Globus pallidus (tissue), 1 donor: ENCODE measurements at places on chromosomes 3 and 15.

DNA sequence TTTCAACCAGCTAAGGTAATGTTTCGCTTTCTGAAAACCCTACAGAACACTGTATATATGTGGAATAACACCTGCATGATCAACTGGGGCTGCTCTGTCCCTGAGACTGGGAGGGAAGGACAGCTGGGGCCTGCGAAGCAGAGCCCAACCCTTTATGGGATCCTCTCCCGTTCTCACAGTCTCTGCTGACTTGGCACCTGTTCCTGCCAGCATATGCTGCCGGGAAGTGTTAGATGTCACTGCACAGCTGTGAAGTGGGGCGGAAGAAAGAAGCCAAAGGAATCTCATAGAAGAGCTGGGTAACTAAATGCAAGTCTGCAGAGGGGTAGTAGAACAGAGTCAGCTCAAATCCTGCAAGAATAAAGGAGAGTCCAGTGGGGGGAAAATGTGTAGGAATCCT lies 29.6 kb downstream of the LRRC3B start:
- no peak for DNase-seq

- no peak for DNase-seq
Observed at GRCh38 chr3:36488077-36488789, 107.9 kb downstream of the STAC start.

GRCh38 chr15:78243058-78243457 lies 8.7 kb upstream of the ACSBG1 start:
- DNase-seq, result no peak

DNA sequence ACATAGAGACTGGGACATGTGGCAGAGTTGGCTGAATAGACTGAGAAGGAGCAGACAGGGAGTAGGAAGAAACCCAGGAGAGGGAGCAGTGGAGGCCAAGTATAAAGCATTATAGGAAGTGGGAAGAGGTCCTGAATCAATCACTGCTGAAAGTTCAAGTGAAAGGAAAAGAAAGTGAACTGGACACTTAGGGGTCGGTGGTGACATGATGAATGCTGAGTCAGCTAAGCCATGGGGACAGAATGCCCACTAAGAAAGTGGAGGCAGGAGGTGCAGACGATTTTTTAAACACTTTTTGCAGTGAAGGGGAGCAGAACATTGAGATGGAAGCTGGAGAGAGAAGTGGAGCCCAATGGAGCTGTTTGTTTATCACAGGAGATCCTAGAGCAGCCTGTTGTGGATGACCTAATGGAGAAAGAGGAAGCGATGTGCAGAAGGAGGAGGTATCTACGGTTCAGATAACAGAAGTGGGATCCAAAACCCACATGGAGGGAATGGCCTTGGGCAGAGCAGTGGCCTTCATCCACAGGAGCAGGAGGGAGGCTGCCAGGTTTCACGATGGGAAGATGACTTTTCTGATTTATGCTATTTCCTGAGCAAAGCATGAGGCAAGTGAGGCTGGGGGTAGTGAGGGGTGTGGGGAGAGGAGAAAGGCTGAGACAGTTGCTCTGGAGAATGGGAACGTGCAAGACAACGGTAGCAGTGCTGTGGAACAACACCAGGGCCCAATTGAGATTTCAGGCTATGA lies 208.2 kb downstream of the RPLP1 start:
- DNase-seq, result no peak

DNA sequence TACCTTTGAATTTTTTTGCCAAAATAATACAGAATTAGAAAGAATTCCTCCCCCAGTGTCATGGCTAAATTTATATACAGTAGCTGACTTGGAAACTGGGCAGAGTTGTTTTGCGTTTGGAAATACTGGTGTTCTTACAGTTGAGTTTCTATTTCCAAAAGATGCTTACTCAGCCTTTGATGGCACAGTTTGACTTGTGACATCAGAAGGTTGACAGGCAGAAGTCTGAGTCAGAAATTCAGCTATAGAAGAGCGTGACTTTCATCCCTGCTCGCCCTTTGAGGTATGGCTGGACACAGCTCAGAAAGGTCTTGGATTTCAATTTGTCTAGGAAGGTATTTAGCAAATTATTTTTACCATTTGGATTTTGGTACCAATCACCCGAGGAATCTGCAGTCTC lies 175.8 kb downstream of the VGLL4 start:
- no peak for DNase-seq

DNA sequence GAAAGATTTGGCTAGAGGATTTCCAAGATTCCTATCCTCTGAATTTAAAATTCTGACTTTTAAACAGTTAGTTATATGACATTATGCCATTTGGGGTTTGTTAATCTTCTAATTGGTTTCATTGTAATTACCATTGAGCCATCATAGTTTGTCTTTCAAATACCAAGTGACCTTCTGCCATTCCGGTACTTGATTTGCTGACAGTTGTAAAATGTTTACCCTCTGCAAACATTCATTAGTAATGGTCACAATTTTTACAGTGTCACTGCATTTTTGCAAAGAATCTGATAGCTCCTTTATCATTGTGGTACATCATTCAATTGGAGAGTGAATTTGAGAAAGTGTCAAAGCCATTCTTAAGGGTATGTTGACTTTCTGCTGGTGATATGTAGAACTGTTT lies 645.0 kb upstream of the TBL1XR1 start:
- DNase-seq, result no peak

GRCh38 chr15:42365921-42366550 lies 6.7 kb downstream of the CAPN3 start:
- DNase-seq, result no peak

- no peak for DNase-seq
Observed at GRCh38 chr15:92009162-92009561, 155.7 kb downstream of the SLCO3A1 start.

GRCh38 chr3:172096881-172097420 lies 57.6 kb downstream of the FNDC3B start:
- DNase-seq, result no peak
